ENCODE measurements at places on chromosomes 6 and 20.

DNA sequence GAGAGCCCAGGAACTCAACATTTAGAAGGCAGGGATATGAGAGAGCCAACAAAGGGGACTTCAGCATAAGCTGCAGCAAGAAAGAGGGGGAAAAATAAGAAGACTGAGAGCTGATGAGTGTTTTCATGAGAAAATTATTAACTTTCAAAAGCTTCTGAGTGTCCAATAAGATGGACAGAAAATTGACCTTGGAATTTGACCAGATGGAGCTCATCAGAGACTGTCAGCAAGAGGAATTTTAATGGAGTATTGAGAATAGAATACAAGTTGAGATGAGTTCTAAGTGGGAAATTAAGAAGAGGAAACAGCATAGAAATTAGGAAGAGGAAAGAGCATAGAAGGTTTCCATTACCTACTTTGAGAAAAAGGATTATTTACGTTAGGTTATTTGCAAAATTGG, 428.2 kb downstream of the LMBRD1 start:
- no peak for DNase-seq

- DNase-seq = peak; percentile 35
Observed at GRCh38 chr6:162442687-162443086, 284.9 kb downstream of the PRKN start.

GRCh38 chr6:54059683-54060082, 51.6 kb upstream of the MLIP start:
- no peak for DNase-seq

DNA sequence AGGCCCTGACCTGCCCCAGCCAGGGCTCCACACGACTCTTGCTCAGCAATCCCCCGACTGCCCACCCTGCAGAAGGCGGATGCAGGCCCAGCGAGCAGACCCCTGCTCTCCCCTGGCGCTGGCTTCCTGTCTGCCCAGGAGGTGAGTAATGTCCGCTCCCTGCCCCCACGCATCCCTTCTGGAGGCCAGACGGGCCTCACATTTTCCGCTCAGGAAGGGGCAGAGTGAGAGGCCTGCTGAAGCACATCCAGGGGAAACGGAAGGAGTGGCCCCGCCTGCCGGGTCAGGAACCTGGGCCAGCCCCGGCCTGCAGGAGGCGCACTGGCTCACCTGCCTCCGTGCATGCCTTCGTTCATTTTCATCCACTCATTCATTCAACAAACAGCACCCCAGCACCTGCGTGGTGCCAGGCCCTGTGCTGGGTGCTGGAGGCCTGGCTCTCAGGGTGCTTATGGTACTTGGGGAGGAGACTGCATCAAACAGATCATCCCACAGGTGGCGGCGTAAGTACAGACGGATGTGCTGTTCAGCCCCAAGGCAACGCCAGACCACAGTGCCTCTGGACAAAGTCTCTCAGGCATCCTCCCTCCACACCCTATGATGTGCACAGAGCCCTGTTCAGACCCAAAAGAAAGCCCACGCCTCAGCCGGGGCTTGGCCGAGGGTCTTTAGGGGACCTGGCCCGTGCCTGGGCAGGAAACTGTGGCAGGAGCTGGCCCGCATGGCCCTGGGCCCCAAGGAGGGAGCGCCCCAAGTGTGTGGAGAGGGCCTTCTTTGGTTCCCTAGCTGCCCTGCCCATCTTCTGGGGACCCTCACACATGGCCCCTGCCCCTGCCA, 112.1 kb downstream of the ASXL1 start:
- DNase-seq = peak; percentile 85

DNA sequence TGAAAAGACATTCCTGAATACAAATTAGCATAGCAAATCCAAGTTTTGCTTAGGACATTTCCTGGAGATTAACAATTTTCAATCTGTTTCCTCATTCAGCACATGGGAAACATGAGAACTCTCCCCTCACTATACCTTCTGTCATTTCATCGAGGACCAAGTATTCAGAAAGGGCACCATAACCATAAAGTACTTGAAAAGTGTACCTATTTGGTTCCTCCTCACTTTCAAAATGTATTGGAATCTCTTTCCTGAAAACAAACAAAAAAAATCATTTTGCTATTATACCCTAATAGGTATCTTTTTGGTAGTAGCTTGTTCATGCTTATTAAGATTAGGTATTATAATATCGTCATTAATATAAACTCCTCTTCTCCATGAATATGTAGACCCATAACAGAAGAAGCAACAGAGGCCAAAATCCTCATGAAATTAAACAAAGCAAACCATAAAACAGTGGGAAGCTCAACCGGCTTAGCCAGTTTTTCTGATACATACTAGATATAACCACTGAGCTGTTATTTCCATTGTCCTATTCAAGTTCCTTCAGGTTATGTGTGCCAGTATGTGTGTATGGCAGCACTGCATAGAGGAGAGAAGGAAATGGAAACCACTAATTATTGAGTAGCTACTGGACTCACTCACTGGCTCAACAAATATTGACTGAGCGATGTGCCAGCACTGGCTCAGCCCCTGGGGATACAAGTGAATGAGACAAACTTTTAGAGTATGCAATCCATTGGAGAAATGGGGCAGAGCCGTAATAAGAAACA, 274.0 kb downstream of the MAFB start:
- no peak for DNase-seq

DNA sequence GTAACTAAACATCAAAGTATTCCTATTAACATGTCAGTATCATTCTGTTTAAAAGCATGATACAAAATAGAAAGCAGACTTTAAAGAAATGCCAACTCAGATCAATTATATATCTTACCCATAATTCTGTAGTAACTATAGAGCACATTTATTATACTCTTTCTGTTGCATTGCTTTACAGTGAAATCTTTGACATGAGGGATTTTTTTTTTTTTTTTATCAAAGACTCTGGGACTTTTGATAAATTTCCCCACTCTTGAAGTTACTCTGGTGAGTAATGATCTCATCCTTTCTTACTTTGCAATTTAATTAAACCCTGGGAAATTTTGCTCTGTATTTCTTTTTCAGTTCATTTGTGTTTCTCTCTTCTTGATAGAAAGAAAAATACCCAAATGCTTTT, 17.4 kb downstream of the ADGRF4 start:
- no peak for DNase-seq

DNA sequence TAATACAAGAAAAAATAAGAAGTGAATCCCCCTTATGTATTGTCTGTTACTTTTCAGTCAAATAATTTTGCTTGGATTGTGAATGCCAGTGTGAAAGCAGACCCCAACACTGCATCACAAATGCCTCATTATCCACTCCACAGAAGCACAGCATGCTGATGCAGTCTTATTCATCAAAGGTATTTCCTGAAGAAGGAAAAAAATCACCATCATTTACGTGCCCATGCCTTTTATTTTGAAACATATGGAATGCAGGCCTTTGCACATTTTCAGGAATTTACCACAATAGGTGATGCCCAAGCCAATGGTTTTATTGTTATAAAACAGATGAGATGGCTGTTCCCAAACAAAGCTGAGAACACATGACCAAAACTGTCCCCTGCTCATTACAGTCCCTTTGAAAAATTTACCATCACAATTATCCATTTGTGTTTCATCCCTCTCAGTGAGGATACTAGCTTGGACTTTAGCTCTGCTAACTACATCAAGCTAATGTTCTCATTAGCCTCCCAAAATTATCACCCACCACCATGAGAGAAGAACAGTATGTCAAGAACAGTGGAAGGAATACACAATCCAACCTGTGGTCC, 180.6 kb upstream of the HTR1E start:
- DNase-seq = no peak

- DNase-seq = no peak
Observed at GRCh38 chr20:59015411-59015810, 3.8 kb upstream of the TUBB1 start.

GRCh38 chr6:5457041-5457440, 195.7 kb downstream of the FARS2 start:
- DNase-seq = no peak
